Skeletal muscle cell (primary cell): ENCODE measurements at places on chromosomes 5 and 9.

GRCh38 chr5:176947847-176948246, 48.7 kb upstream of the HK3 start:
- no peak for DNase-seq

DNA sequence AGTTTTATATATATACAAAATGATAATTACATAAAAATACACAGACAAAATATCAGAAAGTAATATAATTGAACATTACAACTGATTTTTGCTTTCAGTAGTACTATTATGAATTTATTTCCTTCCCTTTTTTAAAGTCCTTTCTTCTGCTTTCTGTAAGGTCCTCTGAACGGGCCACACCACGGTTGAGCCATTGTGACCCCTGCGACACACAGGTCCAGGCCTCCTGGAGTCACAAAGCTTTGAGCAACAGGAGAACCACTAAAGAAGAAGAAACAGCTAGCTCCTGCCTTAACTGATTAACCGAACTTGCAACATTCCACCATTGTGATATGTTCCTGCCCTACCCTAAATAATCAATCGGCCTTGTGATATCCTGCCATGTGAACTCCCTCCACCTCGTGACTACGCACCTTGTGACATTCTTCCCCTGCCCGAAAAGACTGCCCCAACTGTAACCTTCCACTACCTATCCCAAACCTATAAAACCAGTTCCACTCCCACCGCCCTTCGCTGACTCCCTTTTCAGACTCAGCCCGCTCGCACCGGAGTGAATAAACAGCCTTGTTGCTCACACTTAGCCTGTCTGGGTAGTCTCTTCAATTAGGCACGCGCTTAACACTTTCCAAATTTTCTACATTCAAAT, 375.0 kb upstream of the RFX3 start:
- DNase-seq, result no peak

DNA sequence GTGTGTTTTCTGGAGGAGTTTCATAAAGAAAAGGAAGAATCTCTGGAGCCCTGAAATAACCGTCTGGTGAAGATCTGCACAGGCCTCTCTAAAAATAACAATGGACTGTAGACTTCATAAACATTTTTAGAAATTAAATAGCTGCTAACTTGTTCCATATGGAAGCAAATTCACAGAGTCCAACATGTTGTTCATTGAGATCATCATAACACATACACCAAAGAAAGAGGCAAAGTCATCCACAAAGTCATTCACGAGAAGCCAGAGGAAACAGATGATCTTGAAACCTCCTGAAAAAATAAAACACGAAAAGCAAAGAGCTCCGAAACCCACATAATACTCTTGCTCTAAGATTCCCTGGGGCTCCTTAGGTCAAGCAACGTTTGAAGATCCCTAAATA, 347.8 kb downstream of the EFNA5 start:
- no peak for DNase-seq

DNA sequence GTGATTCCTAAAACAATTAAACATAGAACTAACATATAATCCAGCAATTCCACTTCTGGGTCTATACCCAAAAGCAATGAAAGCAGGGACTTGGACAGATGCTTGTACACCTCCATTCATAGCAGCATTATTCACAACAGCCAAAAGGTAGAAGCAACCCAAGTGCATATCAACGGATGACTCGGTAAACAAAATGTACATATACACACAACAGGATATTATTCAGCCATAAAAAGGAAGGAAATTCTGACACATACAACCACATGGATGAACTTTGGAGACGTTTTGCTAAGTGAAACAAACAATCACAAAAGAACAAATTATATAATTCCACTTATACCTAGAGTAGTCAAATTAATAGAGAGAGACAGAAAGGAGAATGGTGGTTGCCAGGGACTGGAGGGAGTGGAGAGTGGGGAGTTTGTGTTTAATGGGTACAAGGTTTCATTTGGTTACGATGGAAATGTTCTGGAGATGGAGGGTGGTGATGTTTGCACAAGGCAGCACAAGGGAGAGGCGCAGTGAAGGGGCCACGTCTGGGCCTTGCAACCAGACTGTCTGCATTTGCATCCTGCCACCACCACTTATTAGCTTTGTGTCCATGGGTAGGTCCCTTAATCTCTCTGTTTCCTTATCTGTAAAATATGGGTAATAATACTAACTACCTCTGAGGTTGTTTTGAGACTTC, 36.3 kb upstream of the RLN1 start:
- no peak for DNase-seq

DNA sequence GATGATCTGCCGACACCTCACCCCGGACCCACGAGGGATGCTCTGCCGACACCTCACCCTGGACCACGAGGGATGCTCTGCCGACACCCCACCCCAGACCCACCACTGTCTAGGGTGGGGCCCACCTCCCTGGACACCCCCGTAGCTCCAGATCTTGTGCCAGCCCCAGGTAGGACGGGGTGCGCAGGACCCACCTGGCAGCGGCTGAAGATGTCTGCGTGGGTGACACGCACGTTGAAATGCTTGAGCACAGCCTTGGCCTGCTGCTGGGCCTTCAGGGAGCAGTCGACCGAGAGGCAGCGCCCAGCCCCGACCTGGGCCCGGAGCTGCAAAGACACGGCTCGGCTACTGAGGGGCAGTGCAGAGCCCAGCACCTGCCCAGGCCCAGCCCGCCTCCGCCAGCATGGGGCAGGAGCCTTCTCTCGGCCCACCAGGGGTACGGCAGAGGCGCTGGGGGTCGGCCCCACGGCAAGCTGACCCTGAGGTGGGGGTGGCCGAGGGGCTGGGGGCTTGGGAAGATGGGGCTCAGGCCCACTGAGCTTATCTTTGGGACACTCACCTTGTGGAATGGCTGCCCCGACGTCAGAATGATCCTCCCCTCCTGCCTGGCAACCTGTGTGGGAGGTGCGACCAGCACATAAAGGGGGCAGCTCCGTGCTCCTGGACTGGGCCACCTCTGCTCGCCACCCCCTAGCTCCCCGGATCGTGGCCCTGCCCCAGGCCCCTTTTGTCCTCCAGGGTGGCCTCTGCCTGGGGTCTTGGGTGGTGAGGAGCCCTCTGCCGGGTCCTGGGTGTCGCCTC, 21.7 kb upstream of the NRARP start:
- no peak for DNase-seq

DNA sequence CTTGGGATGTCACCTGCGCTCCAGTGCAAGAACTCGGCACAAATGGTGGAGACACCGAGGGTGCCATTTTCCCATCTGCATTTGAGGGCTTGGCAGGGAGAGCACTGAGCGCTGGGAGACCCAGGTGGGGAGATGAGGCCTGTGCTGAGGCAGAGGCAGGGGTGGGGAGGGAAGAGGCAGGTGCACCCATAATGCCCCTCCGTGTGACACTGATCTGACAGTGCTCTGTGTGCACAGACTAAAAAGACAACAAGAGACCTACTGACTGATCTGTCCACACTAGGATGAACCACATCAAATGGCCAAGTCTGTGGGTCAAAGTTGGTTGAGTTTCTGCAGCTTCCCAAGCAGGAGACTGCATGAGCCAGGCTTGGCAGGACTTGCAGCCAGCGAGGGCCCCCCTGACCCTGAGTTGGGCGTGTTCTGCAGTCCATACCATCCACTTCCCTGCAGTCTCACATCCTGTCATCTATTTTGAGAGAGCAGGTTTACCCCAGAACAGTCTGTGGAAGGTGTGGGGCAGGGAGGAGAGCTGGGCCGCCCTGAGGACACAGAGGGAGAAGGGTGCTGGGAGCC, 41.9 kb downstream of the NEK6 start:
- DNase-seq, result no peak

DNA sequence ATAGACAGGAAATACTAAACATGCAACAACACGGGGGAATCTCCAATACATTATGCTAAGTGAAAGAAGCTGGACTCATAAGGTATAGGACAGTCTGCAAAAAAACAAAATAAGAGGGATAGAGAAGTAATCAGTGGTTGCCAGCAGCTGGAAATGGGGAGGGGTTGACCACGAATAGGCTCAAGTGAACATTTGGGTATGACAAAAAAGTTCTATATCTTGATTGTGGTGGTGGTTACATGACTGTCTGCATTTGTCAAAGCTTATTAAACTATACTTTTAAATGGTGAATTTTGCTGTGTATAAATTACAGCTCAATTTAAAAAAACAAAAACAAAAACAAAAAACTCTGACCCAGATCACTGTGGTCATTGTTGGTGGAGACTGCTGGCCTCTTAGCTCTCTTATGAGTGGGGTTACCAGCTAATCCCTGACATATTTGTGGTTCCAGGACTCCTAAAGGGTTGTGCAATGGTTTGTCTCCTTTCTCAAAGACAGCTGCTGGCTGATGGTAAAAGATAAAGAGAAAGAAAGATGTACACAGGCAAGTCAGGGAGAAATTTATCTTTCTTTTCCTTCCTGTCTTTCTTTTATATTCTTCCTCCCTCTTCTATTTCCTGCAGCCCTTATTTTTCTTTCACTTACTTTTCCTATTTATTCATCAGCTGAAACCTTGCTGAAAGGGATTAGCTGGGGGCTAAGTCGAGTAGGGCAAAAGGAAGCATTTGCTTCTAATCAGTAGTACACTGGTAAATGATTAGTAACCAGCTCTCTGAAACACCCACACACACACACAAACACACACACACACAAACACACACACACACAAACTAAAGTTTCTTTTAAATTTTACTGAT, 42.6 kb upstream of the APC start:
- peak; percentile 65 for DNase-seq

DNA sequence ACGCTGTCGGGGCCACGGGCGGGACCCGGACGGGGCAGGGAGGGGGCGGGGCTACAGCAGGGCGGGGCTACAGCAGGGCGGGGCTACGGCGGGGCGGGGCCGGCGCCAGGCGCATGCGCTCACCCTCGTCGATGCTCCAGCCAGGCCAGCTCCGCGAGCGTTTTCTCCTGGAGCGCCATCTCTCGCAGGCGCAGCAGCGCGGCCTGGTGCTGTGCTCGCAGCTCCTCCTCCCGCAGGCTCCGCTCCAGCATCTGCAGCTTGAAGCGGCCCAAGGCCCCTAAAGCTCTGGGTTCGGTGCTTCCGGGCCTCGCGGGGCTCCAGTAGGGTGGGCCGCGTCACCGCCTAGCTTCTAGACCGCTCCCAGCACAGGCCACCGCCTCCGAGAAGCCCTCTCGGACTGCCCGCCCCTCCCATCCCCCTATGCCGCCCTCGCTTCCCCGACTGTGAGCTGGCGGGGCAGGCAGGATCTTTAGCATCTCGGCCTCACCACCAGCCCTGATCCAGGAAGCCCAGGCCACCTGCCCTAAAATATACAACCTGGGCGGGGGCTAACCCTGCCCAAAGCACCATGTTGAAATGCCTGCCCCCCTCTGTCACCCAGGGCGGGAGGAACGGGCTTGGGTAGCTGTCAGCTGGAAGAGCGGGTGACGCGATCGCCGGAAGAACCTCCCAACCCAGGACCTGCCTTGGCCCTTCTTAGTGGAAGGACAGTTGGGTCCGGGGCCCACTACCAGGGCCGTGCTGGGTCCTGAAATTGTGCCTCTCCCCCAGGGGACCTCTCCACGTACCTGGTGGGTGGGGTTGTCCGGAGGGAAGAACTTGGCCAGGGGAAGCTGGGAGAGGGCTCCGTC, 21.9 kb upstream of the QSOX2 start:
- no peak for DNase-seq

DNA sequence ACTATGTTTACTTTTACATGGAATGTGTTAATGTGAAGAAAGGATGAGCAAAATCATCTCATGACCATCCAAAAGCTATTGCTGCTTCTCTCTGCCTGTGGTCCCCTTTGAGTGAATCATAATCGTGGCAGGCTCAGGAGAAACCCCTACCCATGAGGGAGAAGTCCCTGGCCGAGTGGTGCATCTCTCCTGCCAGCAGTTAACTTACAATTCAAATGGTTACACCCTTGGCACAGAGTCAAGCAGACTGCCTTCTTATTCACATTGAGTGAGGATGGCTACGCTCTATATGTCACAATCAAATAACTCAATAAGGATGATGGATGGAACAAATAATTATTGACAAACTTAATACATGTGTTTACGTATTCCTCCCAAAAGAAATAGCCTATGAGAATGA, 179.1 kb downstream of the FGF1 start:
- no peak for DNase-seq

GRCh38 chr5:150106674-150107426, 20.5 kb upstream of the CSF1R start:
- DNase-seq, result no peak

DNA sequence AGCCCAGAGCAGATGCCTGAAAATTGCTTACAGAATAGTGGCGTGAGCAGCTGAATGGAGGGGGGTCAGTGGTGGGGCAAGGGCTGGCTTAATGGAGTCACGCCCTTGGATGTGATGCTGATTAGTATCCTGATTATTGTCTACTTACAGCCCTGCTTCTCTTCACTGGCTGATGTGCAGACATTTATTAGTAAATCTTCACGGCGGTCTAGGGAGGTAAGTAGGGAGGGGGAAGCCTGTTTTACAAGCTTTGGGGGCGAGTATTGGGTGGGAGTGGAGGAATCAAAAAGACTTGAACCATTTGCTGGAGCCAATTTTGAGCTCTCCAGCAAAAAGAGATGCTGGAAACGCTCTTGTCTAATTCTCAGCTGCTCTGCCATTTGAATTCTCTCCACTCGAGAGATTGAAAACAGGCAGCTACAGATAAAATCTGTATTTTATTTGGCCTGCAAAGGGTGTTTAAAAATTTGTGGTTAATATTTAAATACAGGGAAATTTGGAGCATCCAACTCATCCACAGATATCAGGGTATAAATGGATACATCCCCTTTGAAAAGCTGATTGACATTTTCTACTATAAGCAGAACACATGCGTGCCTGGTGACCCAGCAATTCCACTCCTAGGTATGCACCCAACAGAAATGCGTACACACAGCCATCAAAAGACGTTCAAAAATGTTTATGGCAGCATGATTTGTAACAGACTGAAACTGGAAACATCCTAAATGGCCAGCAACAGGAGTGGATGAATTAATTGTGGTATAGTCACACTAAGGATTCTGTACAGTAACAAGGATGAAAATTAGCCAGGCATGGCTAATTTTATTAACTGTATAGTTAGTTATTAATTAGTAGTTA, 19.5 kb upstream of the ALDH1B1 start:
- no peak for DNase-seq

GRCh38 chr9:6184749-6185645, 30.6 kb upstream of the IL33 start:
- DNase-seq, result no peak

GRCh38 chr5:93929131-93929530, 187.7 kb upstream of the POU5F2 start:
- DNase-seq, result peak; percentile 41

- no peak for DNase-seq
Measured at GRCh38 chr5:142330026-142330425, 5.2 kb upstream of the SPRY4 start.

- DNase-seq, result no peak
Measured at GRCh38 chr9:6937209-6937608, 179.4 kb downstream of the KDM4C start.
